ENCODE measurements at places on chromosomes 6 and 20.
A peak's percentile ranks its signal among the peaks of the same experiment; 100 is the strongest.

GRCh38 chr6:167700199-167700598 is 126.5 kb upstream of the AFDN start:
- no peak for DNase-seq

DNA sequence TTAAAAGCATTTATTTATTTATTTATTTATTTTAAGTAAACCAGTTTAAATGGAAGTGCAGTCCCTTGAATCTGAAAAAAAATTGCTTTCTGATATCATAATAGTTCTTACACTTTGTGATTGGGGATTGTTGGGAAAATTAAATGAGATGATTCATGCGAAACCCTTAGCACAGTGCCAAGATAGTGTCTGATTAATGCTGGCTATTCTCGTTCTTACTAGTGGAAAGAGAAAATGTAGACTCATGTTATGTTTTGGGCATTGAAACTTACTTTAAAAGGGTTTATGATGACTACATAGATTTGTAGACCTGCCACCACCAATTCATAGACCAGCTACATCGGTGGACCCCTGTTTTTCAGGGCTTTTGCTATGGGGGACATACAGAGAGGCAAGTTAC is 229.2 kb upstream of the ZFP64 start:
- DNase-seq: no peak

DNA sequence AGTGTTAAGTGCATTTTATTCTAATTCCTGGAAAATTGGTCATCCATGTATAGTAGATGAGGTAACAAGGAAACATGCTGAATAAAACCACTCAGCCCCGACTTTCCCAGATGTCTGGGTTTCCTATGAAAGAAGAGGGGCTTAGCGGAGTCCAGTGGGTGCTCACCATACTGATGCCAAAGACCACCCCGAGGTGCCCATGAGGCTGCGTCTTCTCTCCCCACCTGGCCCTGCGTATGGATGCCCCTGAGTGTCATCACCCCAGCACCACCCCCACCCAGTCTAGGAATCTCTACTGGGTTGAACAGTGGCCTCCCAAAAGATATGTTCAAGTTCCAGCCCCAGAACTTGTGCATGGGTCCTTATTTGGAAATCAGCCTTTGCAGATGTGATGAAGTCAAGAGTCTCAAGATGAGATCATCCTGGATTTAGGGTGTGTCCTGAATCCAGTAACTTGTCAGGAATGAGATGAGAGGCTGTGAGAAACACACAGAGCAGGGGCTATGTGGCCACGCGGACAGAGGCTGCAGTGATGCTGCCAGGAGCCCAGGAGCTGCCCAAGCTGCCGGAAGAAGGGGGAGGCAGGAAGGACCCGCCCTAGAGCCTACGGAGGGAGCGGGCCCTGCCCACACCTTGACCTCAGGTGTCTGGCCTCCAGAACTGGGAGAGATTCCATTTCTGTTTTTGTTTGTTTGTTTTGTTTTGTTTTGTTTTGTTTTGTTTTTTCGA is 124.6 kb upstream of the CDH4 start:
- DNase-seq: no peak

GRCh38 chr6:35497571-35498421 is 917 bp upstream of the TEAD3 start:
- no peak for DNase-seq

DNA sequence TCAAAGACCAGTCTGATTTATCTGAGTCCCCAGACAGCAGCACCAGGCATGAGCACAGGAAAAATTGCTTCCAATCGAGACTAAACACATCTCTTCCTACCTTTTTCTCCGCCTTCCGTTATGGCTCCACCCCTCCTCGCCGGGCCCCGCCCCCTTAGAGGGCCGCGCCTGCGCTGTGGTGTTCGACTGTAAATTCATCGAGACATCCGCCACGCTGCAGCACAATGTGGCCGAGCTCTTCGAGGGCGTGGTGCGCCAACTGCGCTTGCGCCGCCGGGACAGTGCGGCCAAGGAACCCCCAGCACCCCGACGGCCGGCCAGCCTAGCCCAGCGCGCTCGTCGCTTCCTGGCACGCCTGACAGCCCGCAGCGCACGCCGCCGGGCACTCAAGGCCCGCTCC is 8.9 kb downstream of the REM1 start:
- DNase-seq: no peak

DNA sequence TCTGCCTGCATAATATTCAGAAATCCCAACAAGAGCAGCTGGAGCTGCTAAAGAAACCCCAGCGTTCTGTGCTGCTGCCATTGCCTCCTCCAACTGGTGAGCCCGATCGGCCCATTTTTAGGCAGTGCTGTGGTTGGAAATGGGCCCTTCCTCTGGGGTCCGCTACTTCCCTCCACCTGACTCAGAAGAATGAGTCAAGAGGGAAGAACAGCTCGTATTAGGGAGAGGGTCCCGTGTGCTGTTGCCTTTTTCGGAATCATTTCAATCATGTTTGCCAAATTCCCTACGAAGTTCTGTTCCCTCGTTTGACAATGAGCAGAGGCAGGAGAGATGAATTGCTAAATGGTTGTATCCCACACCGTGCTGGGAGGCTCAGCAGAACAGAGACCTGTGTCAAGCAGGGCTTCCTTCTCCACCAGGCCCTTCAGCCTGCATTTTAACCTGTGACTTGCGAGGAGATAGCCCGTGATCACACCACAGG is 38.4 kb downstream of the THBS2 start:
- no peak for DNase-seq

GRCh38 chr6:168778201-168778600 is 337.2 kb downstream of the SMOC2 start:
- no peak for DNase-seq

GRCh38 chr6:232982-233640 is 59.2 kb upstream of the DUSP22 start:
- no peak for DNase-seq

- no peak for DNase-seq
These were observed 888.4 kb upstream of the GJE1 start for GRCh38 chr6:141244366-141244765.

- DNase-seq: no peak
These were observed 172.6 kb downstream of the BMP2 start for GRCh38 chr20:6940048-6940447.

DNA sequence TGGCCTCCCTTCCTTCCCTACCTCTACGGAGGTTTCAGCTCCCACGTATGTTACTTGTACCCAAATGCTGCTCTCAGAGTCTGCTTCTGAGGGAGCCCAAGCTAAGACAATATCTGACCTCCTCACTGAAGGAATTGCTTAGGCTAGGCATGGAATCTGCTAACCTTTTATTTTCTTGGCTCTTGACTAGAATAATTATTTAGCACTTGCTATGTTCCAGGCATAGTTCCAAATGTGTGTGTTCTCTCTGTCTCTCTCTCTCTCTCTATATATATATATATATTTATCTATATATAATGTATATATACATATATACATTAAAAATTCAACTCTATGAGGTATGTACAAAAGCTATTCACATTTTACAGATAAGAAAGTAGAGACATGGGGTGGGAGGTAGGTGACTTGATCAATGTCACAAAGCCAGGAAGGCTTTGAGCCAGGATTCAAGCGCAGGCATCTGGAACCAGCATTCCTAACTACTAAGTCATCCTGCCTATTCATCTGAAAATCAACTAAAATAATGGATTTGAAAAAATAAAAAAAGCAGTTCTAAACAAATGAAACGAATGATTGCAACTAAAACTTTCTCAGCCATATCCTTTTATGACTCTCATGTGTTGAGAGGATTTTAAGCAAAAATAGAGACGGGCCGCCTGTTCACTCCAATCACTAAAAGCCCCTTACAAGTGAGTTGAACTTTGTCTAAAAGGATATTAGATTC is 189.7 kb upstream of the JAG1 start:
- no peak for DNase-seq

GRCh38 chr20:51220293-51220706 is 197.4 kb upstream of the KCNG1 start:
- peak; percentile 9 for DNase-seq

DNA sequence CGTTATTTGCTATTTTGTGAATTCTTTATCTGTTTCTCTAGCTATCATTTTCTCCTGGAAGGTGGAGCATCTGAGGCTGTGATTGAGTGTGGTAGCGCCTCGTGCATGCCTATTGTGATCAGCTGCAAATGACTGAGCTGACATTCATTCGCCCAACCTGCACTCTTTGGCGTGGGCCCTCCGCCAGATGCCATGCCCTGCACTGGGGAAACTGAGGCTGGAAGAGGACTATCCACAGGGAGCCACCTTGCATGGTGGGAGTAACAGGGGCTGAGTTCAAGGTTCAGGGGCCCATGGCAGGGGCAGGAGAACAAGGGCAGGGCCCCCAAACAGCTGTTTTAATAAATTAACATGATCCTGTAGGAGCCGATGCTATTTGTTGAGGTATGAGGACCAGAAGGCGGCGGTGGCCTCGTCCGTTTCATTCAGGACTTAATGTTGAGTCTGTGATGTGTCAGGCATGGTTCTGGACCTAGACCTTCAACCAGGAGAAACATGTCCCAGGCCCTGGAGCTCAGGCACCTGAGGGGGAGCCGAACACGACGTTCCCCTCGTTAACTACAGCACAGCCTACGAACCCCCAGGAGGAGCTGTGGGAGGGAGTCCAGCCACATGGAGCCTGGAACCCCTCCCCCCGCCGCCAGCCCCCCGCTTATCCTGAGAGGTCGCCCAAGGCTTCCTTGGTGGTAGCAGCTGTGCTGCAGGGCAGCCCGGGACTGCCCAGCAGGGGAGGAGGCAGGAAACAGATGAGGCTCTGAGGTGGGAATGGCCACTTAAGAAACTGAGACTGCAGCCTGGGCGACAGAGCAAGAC is 242.9 kb downstream of the CDH4 start:
- no peak for DNase-seq

GRCh38 chr6:101614774-101615173 is 221.3 kb downstream of the GRIK2 start:
- DNase-seq: no peak

GRCh38 chr6:81086991-81087390 is 665.5 kb downstream of the TENT5A start:
- no peak for DNase-seq

DNA sequence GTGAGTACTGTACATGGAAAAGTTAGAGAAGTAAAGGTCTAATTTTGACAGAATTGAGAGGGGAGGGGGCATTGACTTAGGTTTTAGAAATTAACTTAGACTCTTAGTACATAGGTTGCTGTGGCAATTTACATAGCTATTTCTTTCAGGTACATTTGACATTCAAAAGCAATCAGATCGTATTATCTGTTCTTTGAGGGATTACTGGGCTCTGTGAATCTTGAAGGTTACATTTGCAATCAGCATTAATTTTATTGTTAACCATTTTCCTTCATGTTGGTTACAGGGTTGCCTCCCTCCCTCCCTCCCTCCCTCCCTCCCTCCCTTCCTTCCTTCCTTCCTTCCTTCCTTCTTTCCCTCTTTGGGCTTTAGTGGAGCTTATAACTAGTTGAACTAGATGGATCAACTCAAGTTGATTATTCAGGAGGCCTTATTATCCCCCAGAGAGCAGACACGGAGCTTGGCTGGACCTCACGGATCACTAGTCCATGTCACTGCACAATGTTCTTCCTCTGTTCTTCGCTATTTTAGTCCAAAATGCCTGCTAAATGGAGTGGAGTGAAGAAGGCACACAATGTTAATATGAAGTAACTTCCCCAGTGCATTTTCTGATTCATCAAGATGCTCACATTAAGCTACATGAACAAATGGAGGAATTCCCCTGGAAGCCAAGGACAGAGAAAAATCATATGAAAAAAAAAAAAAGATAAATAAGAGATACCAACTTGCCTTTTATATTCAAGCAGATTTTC is 87.8 kb downstream of the PLCB4 start:
- DNase-seq: no peak

DNA sequence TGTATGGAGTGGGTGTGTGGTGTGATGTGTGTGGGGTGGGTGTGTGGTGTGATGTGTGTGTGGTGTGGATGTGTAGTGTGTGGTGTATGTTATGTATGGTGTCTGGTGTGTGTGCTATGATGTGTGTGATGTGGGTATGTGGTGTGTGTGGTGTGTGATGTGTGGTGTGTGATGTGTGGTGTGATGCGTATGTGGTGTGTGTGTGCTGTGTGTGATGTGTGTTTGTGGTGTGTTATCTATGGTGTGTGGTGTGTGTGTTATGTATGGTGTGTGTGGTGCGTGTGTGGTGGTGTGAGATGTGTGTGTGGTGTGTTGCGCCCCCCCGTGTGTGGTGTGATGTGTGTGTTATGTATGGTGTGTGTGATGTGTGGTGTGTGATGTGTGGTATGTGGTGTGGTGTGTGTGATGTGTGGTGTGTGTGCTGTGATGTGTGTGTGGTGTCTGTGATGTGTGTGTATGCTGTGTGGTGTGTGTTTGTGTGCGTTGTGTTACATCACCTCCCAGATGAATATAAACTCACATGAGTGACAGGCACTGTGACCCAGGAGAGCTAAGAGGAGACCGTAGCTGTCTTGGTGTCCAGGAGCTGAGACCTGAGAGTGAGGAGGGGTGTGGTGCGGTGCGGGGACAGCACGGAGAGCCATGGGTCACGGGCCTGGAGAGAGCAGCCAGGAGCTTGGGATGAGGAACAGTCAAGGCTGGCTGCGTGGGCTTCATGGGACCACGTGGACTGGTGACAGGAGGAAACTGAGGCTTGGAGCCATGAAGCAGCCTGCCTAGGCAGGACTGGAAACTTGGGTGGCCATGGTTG is 8.8 kb downstream of the DLGAP4 start:
- DNase-seq: no peak
